ENCODE measurements at places on chromosomes 4 and X.

GRCh38 chr4:87465739-87466366 is 43.5 kb downstream of the NUDT9 start:
- DNase-seq: peak; percentile 61

- DNase-seq: no peak
Measured at GRCh38 chr4:76681996-76682395, 215.9 kb downstream of the SOWAHB start.

- DNase-seq: no peak
Measured at GRCh38 chr4:158090323-158090722, 82.5 kb downstream of the GASK1B start.

DNA sequence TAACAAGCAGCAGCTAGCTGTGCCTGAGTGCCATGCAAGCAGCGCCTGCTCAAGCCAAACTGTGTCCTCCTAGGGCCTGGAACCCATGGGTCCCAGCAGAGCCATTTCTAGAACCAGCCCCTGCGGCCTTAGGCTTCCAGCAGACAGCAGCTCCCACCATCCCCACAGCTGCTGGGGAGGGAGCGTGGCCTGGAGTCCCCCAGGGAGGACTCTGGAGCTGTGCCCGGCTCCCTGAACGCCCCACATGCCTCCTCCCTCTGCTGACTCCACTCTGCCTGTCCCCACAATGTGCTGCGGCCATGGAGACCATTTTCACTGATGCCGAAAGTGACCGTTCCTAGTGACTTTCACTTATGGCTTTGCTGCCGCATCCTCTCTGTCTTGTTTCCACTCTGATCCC is 45.9 kb downstream of the GAK start:
- DNase-seq: no peak

DNA sequence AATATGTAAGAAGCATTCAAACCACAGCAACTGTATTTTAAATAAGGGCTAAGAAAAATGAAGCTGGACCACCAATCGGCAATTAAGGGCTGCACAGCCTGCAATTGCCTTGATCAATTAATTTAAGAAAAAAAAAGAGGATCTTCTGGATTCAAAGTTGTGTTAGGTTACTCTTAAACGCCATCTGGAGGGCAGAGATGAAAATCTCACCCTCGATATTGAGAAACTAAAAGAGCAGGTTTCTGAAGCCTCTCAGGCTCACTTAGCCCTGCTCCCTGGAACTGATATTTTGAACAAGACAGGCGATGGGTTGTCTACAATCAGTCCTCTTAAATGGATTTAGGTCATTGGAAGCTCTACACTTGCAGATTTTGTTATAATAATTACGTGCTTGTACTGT is 579.4 kb downstream of the GRXCR1 start:
- DNase-seq: peak; percentile 16

GRCh38 chrX:18353931-18354368 is 538 bp downstream of the SCML2 start:
- peak; percentile 8 for DNase-seq

DNA sequence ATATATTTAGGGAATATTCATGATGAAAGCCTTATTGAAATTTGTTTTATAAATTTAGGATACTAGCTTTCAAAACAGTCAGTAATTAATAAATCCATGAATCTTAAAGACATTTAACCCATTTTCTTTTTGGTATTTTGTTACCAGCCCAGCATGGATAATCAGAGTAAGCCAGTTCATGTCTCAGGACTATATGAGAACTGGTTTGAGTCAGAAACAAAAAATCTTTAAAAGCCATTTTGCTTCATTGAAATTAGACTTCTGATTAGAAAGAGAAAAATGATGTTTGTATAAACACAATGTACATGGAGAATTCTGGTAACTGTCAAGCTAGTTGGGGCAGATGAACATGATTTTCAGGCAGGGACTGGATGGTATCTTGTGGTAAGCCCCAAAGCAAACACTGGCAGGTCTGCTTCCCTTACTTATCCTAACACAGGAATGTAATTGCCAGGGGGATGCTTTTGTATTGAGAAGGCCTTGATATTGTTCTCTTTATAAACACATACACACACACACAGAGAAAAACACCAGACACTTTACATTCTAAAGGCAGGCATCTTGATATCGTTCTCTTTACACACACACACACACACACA is 9.4 kb downstream of the ARHGAP10 start:
- no peak for DNase-seq

DNA sequence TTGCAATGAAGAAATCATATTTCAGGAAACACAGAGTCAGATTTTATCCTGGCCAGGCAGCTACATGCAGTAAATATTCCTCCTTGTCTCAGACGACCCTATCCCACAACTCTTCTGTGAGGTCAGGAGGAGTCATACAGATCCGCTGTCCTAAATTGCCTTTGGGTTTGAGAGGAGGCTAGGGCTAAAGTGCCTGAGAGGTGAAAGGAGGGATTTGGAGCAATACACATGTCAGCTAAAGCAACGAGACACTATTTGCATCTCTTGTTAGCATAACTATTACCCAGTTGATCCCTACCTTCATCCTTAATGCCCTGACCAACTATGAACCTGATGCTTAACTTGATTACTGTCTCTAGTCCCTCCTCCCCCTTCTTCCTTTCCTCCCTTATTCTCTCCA is 98.6 kb downstream of the TBC1D19 start:
- DNase-seq: no peak

GRCh38 chrX:71910986-71911730 is 513 bp downstream of the NHSL2 start:
- DNase-seq: peak; percentile 1

DNA sequence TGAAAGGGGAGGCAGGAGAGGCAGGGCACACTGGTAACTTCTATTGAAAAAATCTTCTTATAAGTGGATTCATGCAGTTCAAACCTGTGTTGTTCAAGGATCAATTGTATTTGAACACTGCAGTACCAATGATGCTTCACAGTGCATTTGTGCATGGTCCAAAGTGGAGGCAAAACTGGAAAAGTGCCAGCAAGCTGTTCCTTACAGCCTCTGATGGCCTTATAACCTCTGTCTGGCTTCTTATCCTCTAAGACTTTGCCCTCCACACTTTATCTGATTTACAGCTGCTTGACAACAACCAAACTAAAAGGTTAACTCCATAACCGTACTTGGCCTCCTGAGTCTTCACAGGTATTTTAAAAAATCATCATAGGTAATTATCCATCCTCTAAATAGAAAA is 40.4 kb downstream of the MAGEB17 start:
- DNase-seq: no peak

- no peak for DNase-seq
Measured at GRCh38 chr4:2714061-2714770, 41.9 kb downstream of the TNIP2 start.

- no peak for DNase-seq
Measured at GRCh38 chrX:107742700-107743191, 32.8 kb downstream of the TSC22D3 start.

- peak; percentile 44 for DNase-seq
Measured at GRCh38 chr4:84852081-84852480, 114.4 kb downstream of the WDFY3 start.

GRCh38 chrX:10121787-10122186 is 35.0 kb upstream of the CLCN4 start:
- DNase-seq: no peak

DNA sequence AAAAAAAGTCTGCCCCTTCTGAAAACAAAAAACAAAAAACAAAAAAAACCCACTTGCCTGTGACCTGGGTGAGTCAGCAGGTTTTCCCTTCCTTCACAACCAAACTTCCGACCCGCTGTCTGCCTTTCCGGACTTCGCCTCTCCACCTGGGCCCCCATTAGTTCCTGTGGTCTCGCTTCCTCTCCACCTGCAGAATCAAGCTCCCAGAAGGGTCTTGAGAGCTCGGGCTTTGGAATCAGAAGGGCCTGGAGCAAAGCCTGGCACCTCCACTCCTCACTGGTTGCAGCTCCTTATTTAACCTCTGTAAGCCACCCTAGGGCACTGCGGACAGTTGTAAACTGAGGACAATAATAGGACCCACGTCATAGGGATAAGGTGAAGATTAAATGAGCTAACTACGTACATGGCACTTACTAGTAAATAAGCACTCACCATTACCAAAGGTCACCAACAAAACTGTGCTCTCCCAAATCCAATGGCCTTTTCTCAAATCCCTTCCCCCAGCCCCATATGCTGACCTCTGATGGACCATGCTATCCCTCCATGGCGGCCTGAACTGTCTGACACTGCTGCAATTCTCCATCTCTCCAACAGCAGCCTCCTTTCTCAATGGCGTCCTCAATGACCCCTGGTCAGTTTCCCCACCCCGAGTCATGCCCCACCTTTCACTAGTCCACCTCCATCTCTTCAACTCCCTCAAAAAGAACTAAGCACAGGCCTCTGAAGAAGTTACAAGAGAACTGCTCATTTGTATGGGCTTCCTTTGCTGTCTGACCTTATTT is 64.2 kb downstream of the IRF2 start:
- DNase-seq: no peak

DNA sequence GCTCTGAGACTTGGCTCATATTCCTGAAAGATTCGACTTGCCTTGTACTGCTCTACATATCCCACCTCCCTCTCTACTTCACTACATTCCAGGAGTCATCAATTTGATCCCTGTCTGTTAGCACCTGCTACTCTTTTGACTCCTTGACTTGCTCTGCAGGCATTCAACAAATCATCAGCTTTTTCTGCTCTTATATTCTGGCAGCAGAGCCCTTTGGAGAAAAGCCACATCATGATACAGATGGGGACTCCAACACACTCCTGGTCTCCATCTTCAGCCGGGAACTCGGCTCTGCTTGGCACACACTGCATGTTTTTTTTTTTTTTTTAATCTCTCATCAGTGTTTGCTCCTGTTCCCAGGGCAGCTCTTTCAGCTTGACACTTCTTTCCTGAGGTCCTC is 293.2 kb upstream of the LCORL start:
- no peak for DNase-seq

DNA sequence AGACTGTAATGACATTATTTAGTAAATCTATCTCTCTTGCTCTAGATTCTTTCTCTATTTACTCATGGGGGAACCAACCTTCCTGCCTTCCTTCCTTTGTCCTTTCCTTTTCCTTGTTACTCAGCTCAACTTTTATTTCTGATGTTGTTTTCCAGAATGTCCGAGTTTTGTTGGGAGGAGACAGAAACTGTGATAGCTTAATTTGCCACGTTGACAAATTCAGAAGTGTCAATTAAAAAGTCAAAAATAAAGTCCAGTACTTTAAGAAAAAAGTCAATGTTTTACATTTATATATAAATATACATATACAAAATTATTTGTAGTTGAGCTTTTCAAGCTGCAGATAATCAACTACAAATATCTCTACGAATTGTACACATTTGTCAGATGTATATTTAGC is 1187.7 kb downstream of the ADGRL3 start:
- DNase-seq: no peak

DNA sequence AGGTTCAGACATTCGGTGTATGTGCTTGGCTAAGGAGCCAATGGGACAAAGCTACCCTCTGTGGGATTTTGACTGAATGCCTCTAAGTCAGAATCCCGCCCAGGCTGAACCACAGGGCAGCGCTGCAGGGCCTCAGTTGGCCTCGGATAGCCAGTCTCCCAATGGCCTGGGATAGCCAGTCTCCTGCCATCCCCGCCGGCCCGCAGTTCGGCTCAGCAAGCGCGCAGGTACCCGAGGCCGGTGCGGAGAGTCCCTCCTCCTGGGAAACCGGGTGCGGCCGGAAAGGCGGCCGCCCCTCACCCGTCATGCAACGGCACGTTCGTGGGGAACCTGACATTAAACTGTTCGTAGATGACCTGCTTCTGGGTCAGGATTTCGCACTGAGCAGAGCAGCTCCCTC is 16.1 kb downstream of the PPEF2 start:
- no peak for DNase-seq

- DNase-seq: peak; percentile 99
Measured at GRCh38 chr4:14237911-14238310, 610.4 kb upstream of the BOD1L1 start.

- DNase-seq: no peak
Measured at GRCh38 chr4:110124711-110125110, 73.7 kb downstream of the ELOVL6 start.

DNA sequence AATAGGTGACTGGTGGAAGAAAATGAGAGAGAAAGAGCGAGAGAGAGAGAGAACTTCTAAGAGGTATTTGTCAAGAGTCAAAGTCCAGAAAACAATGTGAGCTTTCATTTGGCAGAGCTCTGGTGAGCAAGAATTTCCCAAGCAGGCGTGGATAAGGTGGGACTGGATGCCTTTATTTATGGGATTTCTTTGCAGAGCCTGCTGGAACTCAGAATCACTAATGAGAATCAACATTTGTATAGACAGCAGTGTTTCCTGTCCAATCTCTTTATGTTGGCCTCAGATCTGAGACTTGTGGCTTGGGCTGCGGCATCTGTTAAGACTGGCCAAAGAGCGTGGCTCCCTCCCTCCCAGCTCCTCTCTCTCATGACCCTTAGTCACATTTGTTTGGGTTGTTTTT is 67.9 kb upstream of the TBL1X start:
- DNase-seq: peak; percentile 74

DNA sequence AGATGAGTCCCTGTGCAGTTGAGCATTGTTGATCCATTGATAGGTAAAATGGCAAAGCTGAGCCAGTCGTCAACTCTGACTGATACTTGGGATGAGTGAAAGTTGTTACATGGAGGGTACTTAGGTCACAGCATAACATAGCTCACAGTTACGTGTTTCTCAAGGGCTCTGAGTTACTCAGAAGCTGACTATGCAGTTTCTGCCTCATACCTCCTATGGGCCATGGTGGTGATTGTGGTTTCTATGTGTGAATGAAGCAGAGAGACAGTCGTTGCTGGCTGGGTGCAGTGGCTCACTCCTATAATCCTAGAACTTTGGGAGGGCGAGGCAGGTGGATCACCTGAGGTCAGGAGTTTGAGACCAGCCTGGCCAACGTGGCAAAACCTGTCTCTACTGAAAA is 30.8 kb downstream of the FRMPD3 start:
- DNase-seq: no peak

GRCh38 chrX:136202889-136203288 is 48.3 kb downstream of the MAP7D3 start:
- no peak for DNase-seq

GRCh38 chr4:74536557-74536956 is 91.6 kb downstream of the AREG start:
- no peak for DNase-seq

DNA sequence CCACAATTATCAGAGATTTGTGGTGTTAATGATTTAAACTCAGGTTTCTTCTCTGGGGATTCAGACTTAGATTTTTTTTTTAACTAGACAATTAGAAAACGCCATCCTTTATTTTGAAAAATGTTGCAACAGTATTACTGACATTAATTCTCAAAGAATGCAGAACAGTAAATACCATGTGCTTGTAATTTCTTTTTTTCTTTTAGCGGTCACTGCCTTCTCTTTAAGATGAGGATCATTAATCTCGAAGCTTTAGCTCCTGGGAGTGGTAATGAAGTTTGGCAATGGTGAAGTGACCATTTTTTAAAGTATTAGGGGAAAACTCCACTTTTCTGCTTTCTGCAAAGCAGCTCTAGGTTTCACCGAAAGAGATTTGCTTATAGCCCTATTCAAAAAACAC is 164.0 kb upstream of the MBNL3 start:
- DNase-seq: no peak

GRCh38 chr4:107658400-107659336 is 61.4 kb downstream of the PAPSS1 start:
- DNase-seq: no peak
